ENCODE measurements at places on chromosomes 16 and 17. TPM values are rescaled to one million over a fixed set of nuclear protein-coding genes. Genes with fewer than 3 reads are reported as not detected.

Gene CDC6
- polyA plus RNA-seq = 23.1 TPM

Gene TPPP3
- polyA plus RNA-seq = 71.8 TPM

Gene IL34
- 0.88 TPM for polyA plus RNA-seq

Gene MYH1
- polyA plus RNA-seq = 0.06 TPM

Gene CCL8
- polyA plus RNA-seq = not detected

Gene FOXL1
- polyA plus RNA-seq = 19.1 TPM

Gene NARF
- polyA plus RNA-seq = 98.2 TPM

Gene RAB34
- polyA plus RNA-seq = 193 TPM

Gene THOC6
- polyA plus RNA-seq = 35.8 TPM

Measured in renal pelvis (tissue), 12 donors.